ENCODE measurements at places on chromosomes 13 and 19. TPM values are rescaled to one million over a fixed set of nuclear protein-coding genes. Genes with fewer than 3 reads are reported as not detected.

Gene GIPR
- total RNA-seq, result 23.6 TPM

Gene ZNF835
- 0.98 TPM for total RNA-seq

Gene RASIP1
- 3.2 TPM for total RNA-seq

Gene ELOF1
- total RNA-seq, result 44.3 TPM

Measured in cardiac muscle cell (in vitro differentiated cells and primary cell).